ENCODE measurements at places on chromosomes 3 and 15. TPM values are rescaled to one million over a fixed set of nuclear protein-coding genes. Genes with fewer than 3 reads are reported as not detected.

Gene FOXB1
- total RNA-seq: 1.2 TPM

Gene ST3GAL6
- total RNA-seq: 0.83 TPM

Gene DNAH1
- 12.2 TPM for total RNA-seq

Gene GABRG3
- not detected for total RNA-seq

Gene IL5RA
- 0.12 TPM for total RNA-seq

Gene LRTM1
- not detected for total RNA-seq

Gene STRIT1
- not detected for total RNA-seq

Gene PRSS50
- not detected for total RNA-seq

Gene GOLGA8O
- 3.3 TPM for total RNA-seq

Gene LMAN1L
- total RNA-seq: 0.93 TPM

Gene CMSS1
- 121 TPM for total RNA-seq

Gene LTF
- not detected for total RNA-seq

Gene TNNC1
- total RNA-seq: 0.32 TPM

Gene TMEM212
- total RNA-seq: not detected

Gene ISLR2
- not detected for total RNA-seq

Data from activated T-helper 1 cell treated with anti-CD3 and anti-CD28 coated beads, Interleukin-12 subunit alpha, Interleukin-12 subunit beta, Interleukin-2, Interleukin-4 antibody, amounts not matched to agents 30 ng/mL and 10 ng/mL and 1 ng/mL, durations not matched to agents 14 hours and 24 hours and 36 hours (primary cell).